ENCODE measurements at places on chromosomes 4 and X.
A peak's percentile ranks its signal among the peaks of the same experiment; 100 is the strongest.

DNA sequence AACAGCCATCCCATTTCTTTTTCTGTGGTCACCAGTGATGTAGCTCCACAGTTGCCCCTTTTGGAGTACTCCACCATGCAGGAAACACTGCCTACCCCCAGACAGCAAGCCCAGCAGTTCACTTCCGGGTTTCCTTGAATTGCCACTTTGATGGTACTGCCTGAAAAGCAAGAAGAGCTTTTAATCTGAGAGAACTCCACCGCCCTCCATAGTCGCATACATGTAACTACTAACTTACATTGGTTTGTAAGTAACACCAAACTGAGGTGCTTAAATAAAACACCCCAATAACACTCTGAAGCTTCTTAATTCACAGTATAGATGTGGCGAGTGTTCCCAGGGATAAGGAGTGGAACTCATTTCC lies 53.6 kb upstream of the HPSE start:
- no peak for DNase-seq

- no peak for DNase-seq
Observed at GRCh38 chrX:68658530-68658929, 11.1 kb downstream of the STARD8 start.

- no peak for DNase-seq
Observed at GRCh38 chrX:119015407-119016237, 41.2 kb downstream of the LONRF3 start.

GRCh38 chr4:80081566-80081965 lies 8.5 kb upstream of the ANTXR2 start:
- no peak for DNase-seq

DNA sequence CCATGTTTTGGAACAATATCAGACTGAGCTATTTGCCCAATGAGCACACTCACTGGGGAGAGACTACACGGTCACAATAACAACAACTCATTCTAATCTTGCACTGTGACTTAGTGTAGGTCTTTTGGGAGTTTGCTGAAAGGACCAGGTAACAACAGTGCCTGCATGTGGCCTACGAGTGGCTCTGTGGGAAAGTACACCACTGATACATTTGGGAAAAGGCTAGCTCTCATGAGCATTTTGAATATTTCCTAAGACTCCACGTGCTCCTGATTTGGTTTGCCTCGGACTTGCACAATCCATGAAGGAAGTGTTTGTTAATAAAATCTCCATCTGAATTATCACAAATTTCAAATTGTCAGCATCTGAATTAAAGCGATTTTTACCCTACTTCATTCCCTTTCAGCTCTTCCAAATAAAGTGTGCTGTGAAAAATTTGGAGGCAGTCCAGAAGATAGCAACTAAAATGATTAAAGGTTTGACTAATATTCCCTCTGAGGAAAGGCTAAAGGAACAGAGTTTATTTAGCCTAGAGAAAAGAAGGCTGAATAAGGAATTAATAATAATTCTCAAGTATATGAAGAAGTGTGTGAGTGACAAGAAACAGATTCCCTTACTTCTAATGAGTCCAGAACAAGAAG lies 406.4 kb downstream of the PPARGC1A start:
- no peak for DNase-seq

GRCh38 chrX:42771506-42772335 lies 6.2 kb downstream of the PPP1R2C start:
- DNase-seq: no peak

DNA sequence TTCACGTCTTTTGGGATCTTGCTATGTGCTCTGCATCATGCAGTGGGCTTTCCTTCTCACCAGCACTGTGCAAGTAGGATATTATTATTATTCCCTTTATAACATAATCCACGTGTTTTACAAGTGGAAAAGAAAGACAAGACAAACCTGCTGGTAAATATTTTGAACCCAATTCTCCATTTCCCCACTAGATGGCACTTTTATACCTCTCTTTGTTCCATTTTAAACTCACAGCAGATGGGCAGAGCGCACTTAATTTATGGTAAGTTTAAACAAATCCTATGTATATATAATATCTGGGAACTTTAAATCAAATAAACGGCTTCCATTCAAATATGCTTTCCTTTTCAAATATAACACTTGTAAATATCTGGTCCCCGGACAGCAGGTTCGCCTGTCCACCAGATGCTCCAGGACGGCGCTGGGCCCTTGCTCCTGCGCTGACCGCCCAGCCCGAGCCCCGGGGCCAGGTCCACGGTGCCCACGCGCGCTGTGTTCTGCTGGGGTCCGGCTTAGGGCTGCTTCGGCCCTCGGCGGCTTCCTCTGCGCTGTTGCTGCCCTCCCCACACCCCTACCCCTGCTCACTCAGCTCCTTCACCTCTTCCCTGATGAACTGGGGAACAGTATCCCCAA lies 31.1 kb downstream of the F11 start:
- DNase-seq: no peak

DNA sequence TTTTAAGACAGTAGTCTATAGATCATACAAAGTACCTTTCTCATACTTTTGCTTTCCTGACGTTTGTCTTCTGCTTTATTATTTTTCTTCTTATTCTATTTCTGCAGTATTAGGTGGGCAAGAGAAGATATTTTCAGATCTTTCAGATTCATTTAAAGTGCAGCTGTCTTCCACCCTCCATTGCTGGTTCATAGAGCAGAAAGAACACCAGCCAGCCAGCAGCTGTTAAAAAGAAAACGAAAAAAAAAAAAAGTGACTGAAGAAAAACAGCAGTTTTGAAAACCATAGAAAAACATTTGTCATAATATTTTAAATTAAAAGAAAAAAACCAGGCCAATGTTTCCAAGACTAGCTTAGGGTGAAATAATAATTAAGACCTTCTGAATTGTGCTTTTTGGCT lies 42.9 kb downstream of the SMAD1 start:
- DNase-seq: no peak

GRCh38 chrX:47191331-47191730 lies 2.3 kb upstream of the UBA1 start:
- peak; percentile 20 for DNase-seq

GRCh38 chr4:154329268-154329868 lies 162.2 kb downstream of the DCHS2 start:
- no peak for DNase-seq

DNA sequence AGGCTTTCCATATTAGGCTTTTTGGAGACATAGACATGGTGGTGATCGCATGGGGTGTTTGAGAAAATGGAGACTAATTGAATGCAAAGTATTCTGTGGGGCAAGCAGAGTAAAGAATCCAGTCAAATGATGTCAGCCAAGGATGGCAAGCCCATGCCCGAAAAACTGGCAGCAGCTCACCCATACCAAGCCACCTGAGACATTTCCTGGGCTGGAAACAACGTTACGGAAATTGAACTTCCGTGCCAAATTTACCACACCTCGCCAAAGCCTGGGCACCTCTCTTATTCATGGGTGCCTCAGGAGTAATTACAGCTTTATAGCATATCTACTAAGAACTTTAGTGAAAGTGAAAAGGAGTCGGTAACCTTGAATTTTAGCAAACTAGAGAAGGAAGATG lies 166.4 kb downstream of the CBR4 start:
- no peak for DNase-seq

- DNase-seq: no peak
Observed at GRCh38 chr4:20284990-20285389, 33.3 kb downstream of the SLIT2 start.

GRCh38 chr4:115126491-115126890 lies 13.1 kb upstream of the NDST4 start:
- DNase-seq: no peak

GRCh38 chr4:139316733-139317132 lies 14.5 kb upstream of the NDUFC1 start:
- no peak for DNase-seq

DNA sequence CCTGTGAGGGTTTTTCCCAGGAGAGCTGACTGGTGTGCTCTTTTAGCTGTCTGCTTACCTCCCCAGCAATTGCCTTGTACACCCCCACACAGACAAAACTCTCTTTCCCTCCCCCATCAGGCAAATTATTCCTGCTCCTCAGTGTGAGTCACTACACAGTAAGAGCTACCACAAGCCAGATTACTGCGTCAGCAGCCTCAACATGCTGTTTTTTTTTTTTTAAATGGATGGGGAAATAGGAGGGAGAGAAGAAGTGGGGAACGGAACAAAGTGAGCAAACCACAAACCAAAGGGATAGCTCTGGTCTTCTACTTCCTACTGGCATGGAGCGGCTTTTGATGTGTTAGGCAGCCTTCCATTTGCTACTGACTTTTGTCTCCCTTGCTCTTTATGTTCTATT lies 107.5 kb upstream of the ACSL4 start:
- DNase-seq: no peak

GRCh38 chrX:11053351-11053750 lies 57.8 kb upstream of the HCCS start:
- no peak for DNase-seq

DNA sequence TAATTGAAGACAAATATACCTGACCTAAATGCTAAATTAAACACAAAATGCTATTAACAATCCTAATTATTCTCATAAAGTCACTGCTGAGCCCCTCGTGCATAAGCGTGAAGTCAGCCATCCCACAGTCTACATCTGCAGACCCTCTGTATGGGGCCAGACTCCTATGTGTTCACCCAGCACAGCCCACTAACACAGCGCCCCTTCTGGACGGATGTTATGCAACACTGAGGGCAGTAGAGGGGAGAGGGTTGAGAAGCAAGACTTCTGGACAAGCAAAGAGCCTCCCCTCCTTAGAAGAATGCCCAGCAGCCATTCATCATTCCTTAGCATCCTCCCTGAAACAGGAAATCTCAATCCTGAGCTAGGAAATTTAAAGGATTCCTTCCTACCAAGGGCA lies 7.9 kb downstream of the TRPC3 start:
- DNase-seq: no peak

- no peak for DNase-seq
Observed at GRCh38 chrX:13005661-13006473, 31.0 kb downstream of the TMSB4X start.

DNA sequence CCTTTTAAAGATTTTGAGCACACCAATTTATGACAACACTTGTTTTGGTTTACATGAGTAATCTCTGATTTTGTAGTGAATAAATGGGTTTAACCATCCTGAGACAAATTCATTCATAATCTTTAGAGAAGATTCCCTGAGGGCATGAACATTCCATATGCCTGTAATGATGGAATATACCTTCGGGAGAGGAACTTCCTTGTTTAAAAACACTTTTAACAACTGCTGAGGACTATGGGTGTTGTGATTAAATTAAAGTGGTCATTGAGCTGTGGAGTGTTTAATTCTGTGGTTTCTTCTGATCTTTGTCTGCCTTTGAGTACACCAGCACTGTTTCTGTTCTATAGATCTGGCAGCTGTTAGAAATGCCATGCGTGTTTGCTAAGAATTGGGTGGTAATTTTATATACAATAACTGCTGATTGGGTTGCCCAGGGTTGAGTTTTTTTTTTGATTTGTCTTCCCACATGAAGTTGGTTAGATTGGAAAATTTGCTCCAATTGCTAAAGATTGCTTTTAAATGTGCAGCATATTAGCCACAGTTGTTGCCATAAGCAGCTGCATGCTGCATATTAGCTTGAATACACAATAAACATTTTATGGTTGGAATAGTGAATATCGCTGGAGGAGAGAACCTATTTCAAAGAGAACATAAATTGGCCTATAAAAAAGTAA lies 86.8 kb downstream of the DCLK2 start:
- DNase-seq: no peak

GRCh38 chrX:120560405-120560841 lies 339 bp downstream of the CUL4B start:
- peak; percentile 16 for DNase-seq

GRCh38 chr4:74440356-74440755 lies 4.6 kb upstream of the AREG start:
- DNase-seq: no peak

- no peak for DNase-seq
Observed at GRCh38 chr4:53548662-53549061, 42.6 kb downstream of the LNX1 start.

DNA sequence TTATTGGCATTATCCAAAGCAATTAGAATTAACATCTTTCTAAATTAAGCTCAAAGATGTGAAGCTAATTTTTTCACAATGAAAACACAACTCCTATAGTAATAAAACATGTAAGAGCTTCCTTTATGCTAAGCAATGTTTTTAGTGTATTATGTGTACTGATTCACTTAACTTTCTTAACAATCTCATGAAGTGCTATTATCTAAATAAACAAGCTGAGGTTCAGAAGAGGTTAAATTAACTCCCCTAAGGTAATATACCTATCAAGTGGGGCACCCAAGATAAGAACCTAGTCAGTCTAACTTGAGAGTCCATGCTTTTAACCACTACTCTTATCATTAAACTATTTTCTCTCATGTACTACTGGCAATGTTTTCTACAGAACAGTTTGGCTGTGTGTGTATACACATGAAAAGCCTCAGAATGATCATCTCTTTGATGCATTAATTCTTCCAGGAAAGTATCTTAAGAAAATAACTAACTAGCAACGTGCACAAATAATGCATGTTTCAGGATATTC lies 13.6 kb downstream of the G3BP2 start:
- no peak for DNase-seq

DNA sequence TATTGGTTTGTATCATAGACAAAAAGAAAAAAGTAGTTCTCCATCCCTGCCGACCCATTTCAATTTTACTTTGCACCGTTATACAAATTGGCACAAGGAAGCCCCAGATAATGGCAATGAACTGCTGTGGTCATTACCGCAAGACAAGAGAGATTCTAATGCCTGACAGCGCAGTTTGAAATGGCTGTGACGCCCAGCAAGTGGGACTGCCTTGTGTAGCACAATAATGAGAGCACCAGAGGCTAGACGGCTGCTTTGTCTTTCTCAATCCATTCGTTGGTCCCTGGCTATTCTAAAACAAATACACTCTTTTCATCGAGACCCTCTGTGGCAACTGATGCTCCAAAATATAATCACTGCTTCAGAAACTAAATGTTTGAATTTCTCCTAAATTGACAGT lies 192.4 kb upstream of the NEIL3 start:
- no peak for DNase-seq

GRCh38 chrX:66015152-66015831 lies 24.6 kb downstream of the VSIG4 start:
- DNase-seq: no peak

DNA sequence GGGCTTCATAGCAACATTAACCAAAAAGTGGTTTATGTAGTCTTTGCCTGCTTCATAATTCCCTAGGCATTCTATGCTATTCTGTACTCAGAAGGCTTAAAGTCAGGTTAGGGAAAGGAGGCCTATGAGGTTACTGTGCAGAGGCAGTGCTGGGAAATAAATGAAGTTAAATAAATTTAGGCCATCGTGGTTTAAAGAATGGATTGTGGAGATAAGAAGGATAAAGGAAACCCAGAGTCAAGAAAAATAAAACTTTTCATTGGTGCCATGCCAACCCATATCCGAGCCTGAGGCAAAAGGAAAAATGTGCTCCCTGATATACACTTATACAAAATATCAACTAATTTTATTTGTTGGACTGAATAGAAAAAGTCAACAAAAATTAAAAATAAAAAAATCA lies 70.2 kb downstream of the AR start:
- no peak for DNase-seq

GRCh38 chr4:145252190-145252589 lies 71.8 kb upstream of the OTUD4 start:
- no peak for DNase-seq

- DNase-seq: no peak
Observed at GRCh38 chrX:103608306-103608963, 672 bp downstream of the TCEAL3 start.
